Breast epithelium (tissue), 4 donors: ENCODE measurements at places on chromosomes 12 and 14. TPM values are rescaled to one million over a fixed set of nuclear protein-coding genes. Genes with fewer than 3 reads are reported as not detected.

GRCh38 chr12:105382771-105383622, 52.5 kb downstream of the C12orf75 start:
- H3K27me3 ChIP-seq, result no peaks in the 10 kb centered on the region
- H3K4me1 ChIP-seq, result no peaks in the 10 kb centered on the region
- no peak for DNase-seq
- H3K4me3 ChIP-seq, result peak overlapping the region; percentile 16
- H3K36me3 ChIP-seq, result no peaks in the 10 kb centered on the region

- no peak overlapping the region for H3K4me3 ChIP-seq
- no peak overlapping the region for H3K27ac ChIP-seq
- no peaks in the 10 kb centered on the region for H3K27me3 ChIP-seq
Measured at GRCh38 chr12:148676-149416, 65.1 kb downstream of the SLC6A12 start.

LRP1-AS gene
- total RNA-seq, result not detected

CLEC2A gene
- total RNA-seq, result not detected
